ENCODE measurements at places on chromosomes 7 and 10.

DNA sequence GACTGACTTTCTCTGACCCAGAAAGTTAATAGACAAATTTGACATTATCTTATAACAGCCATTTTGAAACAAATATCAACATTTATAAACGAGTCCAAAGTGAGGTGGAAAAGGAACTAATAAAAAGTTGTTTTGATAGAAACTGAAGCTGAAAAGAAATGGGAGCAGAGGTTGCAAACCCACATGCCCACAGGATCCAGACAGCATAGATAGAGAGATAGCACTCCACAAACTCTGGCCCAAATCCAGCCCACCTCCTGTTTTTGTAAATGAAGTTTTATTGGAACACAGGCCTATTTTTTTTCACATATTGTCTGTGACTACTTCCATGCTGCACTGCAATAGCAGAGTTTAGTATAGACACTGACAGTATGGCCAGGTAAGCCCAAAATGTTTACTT, 171.9 kb downstream of the PRKG1 start:
- no peak for DNase-seq

- no peak for DNase-seq
These were observed 4.9 kb downstream of the PRTFDC1 start for GRCh38 chr10:24947304-24948097.

DNA sequence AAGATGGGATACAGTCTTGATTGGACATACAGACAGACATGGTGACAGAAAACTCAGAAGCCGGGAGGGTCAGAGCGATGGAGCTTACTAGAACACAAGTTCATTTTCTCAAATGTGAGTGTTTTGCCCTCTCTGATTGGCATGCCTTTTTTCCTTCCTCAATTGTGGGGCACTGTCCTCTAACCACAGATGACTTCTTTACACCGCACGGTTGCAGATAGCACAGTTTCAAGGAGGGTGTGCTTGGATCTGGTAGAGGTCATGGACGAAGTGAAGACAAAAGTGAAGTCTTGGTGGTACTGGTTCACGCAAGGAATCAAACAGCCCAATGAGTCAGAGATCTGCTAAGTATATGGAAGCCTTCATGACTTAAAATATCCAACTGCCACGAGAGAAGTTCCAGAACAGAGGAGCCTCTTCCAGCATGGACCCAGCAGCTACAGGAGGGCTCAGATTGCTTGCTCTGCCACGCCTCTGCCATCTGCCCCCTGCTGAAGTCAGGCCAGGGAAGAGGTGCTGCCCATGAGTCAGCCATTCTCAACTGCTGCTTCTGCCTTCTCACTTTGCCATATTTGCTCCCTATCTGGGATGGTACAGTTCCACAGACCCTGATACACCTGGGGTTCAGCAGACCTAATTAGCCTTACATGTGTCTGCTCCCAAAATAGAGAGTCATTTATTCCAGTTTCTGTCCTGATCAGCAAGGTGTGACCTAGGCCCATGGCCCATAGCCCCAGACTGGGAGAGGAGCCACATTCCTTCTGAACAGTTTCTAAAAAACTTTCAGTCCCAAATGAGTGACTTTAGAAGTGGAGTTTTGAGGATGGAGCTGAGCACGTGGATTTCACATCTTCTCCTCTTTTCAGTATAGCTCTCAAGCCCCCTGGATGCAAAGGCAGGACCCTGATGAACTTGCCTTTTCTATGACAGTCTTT, 413.8 kb downstream of the KCNMA1 start:
- DNase-seq, result no peak

DNA sequence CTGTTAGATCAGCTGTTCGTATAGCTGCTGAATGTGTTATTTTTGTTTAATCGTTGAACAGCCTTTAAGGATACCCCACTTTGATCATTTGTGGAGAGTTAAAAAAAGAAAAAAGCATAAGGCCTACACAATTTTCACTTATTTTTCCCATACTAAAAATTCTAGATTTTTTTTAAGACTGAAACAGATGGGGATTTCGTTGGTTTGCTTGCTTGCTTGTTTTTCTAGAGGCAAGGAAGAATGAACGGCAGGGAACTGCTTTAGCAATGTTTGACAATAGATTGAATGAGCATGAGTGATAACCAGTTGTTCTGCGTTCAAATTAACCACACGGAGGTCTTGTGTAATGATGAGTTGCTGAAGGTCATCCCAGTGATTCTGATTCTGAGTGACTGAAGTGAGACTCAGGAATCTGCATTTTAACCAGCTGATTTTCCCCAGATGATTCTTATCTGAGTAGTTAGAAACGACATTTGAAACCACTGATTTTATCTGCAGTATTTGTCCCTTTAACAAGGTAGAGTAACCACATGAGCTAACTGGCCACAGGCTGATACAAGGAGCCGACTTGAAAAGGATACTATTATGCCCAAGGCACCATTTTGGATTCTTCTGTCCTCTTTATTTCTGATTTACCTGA, 85.9 kb downstream of the GPR37 start:
- no peak for DNase-seq

DNA sequence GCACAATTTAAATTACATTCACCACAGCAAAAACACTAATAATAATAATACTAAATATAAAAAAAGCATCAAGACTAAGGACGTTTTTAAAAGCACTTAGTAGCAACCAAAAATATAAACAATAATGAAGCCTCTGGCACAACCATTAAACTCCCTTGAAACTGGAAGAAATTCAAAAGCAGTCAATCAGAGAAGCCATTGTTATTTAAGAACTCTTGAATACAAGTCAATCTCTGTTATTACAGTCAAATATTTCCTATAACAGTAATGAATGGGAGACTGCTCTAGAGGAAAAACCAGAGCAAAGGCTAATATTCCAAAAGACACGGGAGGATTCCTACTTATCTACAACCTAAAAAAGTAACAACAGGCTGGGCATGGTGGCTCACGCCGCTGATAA, 164.2 kb downstream of the KMT2E start:
- no peak for DNase-seq

- DNase-seq, result no peak
These were observed 4.4 kb downstream of the ZNF655 start for GRCh38 chr7:99562832-99563231.

DNA sequence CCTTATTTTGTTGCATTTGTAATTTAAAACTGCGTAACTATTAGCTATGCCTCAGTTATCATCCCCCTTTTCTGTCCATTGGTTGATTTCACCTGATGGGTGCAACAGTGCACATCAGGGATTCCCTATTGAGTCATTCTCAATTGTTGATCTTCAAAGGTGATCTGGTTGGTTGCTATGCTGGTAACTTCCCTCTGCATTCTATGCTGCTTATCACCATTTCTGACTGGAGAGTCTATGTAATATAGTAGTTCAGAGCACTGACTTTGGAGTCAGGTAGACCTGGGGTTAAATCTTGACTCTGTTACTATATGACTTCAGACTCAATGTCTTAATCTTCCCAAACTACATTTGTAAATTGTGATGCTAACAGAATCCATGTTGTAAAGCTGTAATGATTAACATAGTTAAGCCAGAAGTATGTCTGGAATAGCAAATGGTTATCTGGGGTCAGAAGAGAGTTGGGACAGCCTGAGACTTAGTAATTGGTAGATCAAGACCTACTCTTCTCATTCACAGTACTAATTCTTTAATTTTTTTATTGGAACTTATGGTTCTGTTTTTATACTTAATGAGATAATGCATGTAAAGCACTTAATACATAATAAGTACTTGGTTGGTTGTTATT, 38.1 kb downstream of the EXOC6 start:
- no peak for DNase-seq

DNA sequence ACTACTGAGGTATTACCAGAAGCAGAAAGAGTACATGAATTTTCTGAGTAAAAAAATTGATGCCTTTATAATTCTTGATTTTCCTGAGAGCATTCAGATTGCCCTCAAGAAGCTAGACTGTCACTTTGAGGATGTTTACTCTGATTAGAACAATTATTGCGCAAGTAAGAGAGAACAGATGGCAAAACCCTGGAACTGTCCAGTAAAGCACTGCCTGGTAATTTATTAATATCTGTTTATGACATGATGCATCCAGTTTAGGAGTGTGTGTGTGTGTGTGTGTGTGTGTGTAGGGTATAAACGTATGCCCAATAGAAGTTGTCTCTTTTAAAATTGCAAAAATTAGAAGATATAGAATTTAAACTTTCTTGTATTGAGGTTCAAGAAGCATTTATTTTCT, 379.7 kb downstream of the PHTF2 start:
- DNase-seq, result no peak

DNA sequence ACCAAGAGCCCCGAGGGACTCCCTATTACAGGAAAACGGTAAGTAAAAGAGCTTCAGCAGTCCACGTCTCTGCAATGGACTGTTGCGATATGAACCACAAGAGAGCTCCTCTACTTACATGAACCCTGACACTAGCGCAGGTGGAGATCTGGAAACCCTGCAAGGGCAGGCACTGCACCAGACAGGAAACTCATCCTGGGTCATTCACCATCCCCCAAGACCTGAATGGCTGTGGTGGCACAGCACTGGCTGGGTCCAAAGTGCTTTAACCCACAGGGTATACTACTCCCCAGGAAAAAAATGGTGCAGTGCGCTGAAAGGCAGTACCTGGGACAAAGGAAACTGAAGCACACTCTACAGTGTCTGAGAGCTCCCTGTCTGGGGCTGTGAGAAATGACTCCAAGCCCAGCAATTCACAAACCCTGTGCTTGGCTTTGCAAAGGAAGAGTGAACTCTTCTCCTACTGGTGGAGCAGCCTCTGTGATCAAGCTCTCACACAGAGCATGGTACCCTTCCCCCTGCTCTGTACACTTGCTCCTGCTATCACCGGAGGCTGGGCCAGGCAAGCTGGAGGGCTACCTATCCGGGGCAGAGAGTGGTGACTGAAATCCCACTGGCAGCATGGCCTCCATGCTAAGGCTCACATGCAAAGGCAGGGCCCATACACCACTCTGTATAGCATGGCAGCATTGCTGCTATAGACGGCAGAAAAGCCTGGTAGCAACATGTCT, 44.9 kb downstream of the HIBADH start:
- no peak for DNase-seq

DNA sequence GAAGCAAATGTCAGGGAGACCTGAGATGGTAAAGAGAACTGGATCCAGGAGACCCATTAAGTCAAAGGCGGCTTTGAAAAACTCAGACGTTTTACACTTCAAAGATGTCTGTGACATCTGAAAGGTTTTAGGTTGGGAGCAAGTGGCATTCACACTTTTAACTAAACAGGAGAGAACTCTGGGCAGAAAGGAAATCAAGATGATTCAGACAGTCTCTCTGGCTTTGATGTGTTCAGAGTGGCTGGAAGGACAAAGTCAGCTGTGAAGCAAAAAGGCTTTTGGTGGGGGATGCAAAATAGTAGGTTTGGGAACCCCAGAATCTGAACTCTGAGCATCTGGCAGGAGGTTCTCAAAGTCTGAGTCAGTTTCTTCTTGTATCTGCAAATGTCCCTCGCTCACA, 66.6 kb downstream of the PRKCQ start:
- no peak for DNase-seq

- no peak for DNase-seq
These were observed 207.7 kb upstream of the SHH start for GRCh38 chr7:156019776-156020565.

Data from activated gamma-delta T cell treated with anti-CD3 and anti-CD28 coated beads, Interleukin-2, amount 50 U/mL, for 16 hours (primary cell).